ENCODE measurements at places on chromosomes 6 and 20.

- DNase-seq = no peak
Measured at GRCh38 chr6:37122861-37123260, 47.1 kb upstream of the PIM1 start.

DNA sequence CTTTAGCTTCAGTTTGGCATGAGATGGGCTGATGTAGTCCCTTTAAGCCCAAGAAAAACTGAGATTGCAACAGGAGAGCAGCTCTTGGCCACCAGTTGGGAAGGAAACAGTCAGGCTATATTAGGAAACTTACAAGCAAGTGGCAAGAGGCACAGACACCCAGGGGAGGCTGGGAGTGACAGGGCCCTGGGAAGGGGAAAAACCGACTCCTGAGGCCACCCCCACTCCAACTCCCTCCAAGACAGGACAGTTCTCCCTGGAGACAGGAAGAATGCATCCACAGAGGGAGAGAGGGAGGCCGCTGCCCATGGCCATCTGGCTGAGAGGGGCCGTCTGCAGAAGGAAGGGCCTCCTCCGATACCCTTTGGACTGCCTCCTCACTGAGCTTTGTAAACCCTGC is 20.5 kb downstream of the JPH2 start:
- DNase-seq = peak; percentile 94

GRCh38 chr6:124434421-124434820 is 527.8 kb upstream of the RNF217 start:
- no peak for DNase-seq

DNA sequence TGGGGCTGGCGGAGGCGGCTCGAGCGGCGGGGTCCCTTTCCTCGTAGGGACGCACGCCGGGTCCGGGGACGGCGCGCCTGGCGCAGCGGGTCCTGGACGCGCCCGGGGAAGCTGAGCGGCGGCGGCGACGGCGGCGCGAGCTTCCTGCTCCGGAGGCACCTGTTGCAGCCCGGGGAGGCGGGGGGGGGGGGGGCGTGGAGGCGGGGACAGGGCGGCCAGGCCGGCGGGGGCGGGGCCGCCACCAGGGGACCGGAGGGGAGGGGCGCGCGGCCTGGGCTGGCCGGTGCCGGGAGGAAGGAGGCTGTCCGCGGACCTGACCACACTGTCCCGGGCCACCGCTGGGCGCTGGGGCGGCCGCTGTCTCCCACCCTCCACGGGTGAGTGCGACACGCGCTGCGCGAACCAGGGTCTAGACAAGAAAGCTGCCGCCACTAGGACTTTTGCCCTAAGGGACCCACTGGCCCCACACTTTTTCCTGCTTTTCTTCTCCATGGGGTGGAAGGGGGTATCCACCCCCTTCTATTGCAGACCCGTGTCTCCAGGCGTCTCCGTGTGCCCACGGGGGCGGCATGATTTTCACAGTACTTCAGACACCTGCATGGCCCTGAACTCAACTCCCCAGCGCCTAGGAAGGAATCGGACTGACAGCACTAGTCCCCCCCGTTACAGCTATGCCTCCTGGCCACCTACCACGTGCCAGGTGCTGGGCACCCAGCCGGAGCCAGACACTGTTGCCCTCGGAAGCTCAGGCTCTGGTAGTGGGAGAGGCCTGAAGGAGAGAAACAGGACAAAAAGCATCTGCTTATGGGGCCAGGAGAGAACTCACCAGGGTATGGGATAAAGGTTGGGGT is at the start of gene NFATC2:
TSS of gene NFATC2 (minus strand) at position 149 of the 851 bp plus-strand sequence. CDS start 220 bp downstream, outside the sequence.
- no peak for DNase-seq

GRCh38 chr6:39978240-39978639 is 44.0 kb upstream of the MOCS1 start:
- no peak for DNase-seq

- peak; percentile 79 for DNase-seq
Measured at GRCh38 chr6:14518515-14519217, 401.1 kb downstream of the CD83 start.

GRCh38 chr20:45917790-45918141 is 5.8 kb upstream of the PLTP start:
- no peak for DNase-seq

DNA sequence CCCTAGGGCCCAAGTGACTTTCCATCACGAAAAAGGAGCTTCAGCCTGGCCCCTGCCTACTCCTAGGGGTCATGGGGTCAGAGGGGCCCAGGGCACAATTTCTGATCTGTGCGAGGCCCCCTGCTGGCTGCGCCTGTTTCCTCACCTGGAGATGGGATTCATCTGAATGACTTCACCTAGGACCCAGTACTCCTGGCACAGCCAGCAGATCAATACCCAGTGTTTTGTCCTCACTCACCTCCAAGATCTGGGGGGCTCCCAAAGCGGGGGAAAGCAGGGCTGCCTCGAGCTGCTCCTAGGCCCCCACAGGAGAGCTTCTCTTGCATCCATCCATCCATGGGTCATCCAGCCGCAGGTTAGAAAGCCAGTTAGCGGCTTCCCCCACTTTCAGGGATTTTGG is 33.8 kb downstream of the CD40 start:
- no peak for DNase-seq

- peak; percentile 74 for DNase-seq
Measured at GRCh38 chr6:42294759-42295158, 77.1 kb upstream of the MRPS10 start.

- DNase-seq = no peak
Measured at GRCh38 chr6:111666847-111667246, 61.2 kb upstream of the TRAF3IP2 start.

- no peak for DNase-seq
Measured at GRCh38 chr6:164098857-164099267, 684.3 kb downstream of the QKI start.

DNA sequence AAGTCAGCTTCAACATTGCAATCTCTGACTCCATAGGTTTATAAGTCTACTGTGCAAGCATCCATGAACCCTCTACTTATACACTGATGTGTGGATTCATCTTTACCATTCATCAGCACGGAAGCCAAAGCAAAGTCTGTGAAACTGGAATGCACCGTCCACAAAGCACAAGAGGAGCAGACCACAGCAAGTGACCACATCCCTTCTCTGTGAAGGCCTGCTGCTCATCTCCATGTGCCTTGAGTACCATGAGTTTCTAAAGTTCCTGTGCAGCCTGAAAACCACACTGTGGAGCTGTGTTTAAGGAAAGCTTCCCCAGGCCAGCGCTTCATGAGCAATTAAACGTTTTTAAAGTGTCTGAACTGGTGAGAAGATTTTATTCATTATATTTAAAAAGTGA is 20.0 kb downstream of the GABRR1 start:
- no peak for DNase-seq

- no peak for DNase-seq
Measured at GRCh38 chr6:32972353-32973143, 4.2 kb downstream of the BRD2 start.

GRCh38 chr6:10144772-10145171 is 270.1 kb downstream of the TFAP2A start:
- no peak for DNase-seq

GRCh38 chr6:11803591-11803971 is 25.0 kb upstream of the ADTRP start:
- DNase-seq = no peak

DNA sequence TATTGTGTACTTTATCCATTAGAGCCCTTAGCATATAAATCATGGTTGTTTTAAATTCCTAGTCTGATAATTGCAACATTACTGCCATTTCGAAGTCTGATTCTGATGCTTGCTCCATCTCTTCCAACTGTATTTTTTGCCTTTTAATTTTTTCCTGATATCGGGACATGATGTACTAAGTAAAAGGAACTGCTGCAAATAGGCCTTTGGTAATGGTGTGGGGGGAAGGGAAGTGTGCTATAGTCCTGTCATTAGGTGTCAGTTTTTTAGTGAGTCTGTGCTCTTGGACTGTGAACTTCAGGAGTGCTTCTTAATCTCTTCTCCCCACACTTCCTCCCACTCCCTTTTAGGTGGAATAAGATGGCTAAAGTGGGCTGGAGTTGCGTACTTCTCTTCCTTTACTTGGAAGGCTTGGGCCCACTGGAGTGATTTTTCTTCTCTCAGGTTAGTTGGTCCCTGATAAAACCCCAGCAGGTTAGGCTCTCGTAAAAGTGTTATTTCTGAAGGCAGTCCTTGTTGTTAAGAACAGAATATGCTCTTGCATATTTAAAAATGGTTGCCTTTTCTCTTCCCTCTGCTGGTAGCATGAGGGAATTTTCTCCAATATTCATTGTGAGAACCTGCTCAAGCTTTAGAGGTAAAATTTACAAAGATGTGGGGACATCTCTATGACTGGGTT is 18.1 kb downstream of the STXBP5 start:
- peak; percentile 32 for DNase-seq

GRCh38 chr6:134247231-134247833 is 70.6 kb downstream of the SGK1 start:
- DNase-seq = no peak

DNA sequence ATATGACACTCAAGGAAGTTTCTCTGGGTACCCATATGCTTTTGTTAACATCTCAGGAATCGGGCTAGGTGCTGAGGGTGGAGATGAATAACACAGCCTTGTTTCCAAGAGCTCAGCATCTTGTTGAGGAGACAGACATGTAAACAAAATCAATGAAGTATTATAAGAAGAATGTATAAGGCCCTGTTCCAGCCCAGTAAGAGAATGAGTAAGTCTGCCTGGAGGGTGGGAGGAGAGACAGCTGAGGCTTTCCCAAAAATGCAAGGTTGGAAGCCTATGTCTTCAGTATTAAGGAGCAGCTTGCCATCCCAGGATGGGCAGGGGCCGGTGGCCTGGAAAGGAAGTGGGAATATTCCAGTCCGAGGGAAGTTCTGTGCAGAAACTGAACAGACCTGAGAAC is 615.3 kb upstream of the BTBD3 start:
- DNase-seq = peak; percentile 55

GRCh38 chr6:54282186-54282585 is 26.1 kb upstream of the TINAG start:
- DNase-seq = peak; percentile 58

All from AG08395 (cell line).